ENCODE measurements at places on chromosomes 2 and 18.

- DNase-seq = no peak
These were observed 109.0 kb downstream of the SETBP1 start for GRCh38 chr18:44789710-44790109.

GRCh38 chr2:70143314-70144150 is 47.3 kb downstream of the C2orf42 start:
- no peak for DNase-seq

DNA sequence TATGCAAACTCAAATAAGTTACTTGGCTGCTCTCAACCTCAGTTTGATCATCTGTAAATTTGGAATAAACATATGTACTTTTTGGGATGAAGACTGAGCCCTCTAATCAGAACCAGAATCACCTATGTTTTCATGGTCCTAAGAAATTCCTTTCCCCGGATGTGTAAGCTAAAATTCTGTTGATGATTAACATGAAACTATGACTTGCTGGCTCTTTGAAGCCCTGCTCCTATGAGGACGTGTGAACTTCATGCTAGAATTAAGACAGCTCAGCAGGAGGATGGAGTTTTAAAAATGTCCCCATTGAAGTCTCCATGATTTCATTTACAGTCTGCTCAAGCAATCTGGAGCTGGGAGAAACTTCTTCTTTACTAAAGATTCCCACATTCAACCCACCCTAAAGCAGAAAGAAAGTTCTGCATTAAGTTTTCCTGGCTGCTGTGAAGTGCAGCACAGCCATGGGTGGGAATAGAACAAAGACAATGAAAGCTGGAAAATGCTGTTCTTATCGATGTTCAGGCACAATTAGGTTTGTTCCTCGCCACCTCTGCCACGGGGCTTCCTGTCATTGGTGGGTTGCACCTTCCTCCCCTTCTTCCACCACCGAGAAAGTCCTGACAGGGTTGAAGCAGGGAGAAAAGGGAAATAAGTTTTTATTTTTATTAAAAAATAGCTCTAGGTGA is 50.9 kb downstream of the ADCYAP1 start:
- DNase-seq = no peak

- no peak for DNase-seq
These were observed 144.1 kb downstream of the NDUFA10 start for GRCh38 chr2:239881031-239881471.
